ENCODE measurements at places on chromosomes 4 and X. TPM values are rescaled to one million over a fixed set of nuclear protein-coding genes. Genes with fewer than 3 reads are reported as not detected.

GRCh38 chrX:7545564-7545963, 297.4 kb upstream of the VCX start:
- no peak for DNase-seq

PPARGC1A gene
- polyA plus RNA-seq: 0.09 TPM

DNA sequence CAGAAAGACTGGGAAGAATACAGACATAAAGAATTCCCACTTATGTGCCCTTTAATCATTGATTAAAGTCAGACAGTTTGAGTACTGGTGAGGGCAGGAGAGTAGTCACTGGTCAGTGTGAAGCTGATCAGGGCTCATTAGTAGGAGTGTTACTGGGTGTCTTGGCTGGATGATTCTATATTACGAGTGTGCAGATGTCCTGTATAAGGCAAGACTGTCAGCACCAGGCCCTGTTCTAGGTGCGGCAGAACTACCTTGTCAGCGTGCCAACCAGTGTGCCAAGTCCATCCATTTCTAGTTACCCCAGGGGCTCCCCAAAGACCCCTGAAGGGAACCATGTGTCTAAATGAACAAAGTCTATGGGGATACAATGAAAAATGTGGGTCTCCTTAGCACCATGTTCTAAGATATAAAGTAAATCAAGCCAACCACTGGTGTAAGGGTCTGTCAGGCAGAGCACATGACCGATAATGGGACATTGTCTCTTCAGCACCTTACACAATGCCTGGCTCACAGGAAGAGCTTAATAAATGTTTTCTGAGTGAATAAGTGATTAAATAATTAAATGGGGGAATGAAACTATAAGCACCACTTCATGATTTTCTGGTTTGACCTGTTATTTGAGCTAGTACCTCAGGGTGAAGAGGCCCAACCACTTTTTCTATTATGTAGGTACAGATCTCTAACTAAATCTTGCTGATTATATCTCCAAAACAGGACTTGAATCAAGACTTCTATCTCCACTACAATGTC, 205.0 kb downstream of the CAMK2D start:
- no peak for DNase-seq

DNA sequence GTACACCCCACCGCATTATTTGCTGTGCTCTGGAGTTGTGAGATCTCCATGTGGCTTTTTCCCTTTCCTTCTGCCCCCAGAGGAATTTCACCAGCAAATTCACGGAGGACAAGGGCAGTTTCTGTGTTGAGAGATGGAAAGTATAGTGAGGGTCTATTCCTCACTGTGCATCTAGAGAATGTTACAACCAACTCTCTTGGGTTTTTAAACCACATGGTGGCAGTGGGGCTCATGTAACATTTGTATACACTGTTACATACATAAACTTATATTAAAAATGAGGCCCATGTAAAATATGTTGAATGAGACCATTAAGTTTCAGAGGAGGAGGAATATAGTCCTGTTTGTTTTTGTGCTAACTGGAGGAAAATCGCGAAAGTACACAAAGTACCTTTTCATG, 909 bp upstream of the PRKG2 start:
- DNase-seq: no peak

GRCh38 chr4:183362916-183363542, 40.8 kb upstream of the CLDN24 start:
- DNase-seq: no peak

- no peak for DNase-seq
Observed at GRCh38 chrX:39679497-39680157, 418.1 kb downstream of the BCOR start.

DNA sequence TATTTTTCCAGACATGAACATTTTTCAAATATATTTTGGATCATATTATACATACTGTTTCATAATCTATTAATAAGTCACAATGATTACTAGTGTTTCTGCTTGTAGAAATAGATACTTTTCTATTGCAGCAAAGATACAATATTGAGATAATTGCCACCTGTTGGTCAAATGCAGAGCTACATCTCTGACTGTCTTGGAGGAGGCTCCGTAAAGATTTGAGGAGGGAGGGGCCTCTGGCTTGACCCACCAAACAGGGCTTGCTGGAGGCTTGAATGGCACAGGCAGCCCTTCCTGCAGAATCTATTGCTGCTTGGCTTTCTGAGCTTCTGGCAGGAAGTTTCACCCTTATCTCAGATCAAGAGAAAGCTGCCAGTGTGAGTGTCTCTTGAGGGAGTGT, 99.3 kb upstream of the ARMCX2 start:
- DNase-seq: no peak

COL4A6 gene
- 0.09 TPM for polyA plus RNA-seq

DNA sequence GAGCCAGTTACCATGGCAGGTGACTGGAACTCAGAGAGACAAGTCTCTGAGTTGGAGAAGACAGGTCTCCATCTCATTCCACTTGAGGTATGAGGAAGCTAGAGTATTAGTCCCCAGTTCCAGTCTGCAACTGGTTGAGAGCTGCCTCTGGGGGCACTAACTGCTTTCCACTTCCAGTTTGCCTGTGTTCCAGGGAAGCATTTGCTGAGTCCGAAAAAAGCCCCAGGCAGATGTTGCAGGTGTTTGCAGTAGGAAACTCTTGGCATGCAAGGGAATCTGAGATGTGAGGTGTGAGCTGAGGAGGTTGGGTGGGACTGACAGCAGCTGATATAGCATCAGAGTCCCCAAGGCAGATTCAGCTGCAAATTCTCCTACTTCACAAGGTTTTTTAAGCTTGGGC, 272.2 kb upstream of the CASK start:
- DNase-seq: no peak

- no peak for DNase-seq
Observed at GRCh38 chr4:160141206-160141605, 1038.3 kb downstream of the RAPGEF2 start.

DNA sequence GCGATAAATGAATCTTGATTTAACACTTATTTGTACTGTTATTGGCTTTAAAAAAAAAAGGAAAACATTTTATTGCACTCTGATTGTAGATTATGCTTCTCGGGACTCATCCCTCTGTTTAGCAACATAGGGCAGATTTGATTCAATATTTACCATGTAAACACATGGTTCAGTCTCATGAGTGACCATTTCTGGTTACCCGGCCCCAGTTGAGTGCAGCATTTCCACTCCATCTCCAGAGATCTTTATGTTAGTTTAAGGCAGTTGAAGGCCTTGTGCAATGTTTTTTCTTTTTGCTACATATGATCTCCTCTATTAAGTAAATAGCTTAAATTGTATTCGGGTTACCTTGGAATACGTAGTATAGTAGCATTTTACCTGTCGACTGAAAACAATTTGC, 143.3 kb upstream of the RPS6KA3 start:
- DNase-seq: no peak

TCEAL5 gene
- polyA plus RNA-seq: not detected

GRCh38 chrX:49282647-49283011, 13.0 kb downstream of the PPP1R3F start:
- no peak for DNase-seq

- DNase-seq: no peak
Observed at GRCh38 chrX:153776611-153777045, 4.2 kb upstream of the SRPK3 start.

GRCh38 chrX:106932960-106933537, 12.8 kb downstream of the CLDN2 start:
- no peak for DNase-seq

- DNase-seq: no peak
Observed at GRCh38 chr4:97016186-97016907, 1126.9 kb downstream of the STPG2 start.

DNA sequence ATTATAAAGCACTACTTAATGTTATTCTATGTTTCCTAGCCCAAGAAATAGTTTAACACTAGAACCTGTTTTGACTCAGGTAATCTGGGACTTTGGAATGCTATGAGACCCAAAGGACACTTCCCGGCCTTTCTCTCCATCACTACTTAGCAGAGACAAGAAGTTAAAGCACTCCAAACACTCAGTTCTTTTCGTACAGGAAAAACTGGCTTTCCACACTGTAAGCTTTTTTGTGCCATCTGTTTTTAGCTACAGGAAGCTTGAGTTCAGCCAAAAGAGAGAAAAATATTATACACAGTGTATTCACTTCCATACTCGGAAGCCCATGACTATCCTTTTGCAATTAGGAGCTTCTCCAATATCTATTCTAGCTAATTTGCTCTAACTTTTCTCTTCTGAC, 7.9 kb upstream of the FGF13 start:
- no peak for DNase-seq

UGT2B17 gene
- not detected for polyA plus RNA-seq

FOXR2 gene
- not detected for polyA plus RNA-seq

GRCh38 chr4:113701169-113701568, 60.4 kb downstream of the CAMK2D start:
- DNase-seq: no peak

DNA sequence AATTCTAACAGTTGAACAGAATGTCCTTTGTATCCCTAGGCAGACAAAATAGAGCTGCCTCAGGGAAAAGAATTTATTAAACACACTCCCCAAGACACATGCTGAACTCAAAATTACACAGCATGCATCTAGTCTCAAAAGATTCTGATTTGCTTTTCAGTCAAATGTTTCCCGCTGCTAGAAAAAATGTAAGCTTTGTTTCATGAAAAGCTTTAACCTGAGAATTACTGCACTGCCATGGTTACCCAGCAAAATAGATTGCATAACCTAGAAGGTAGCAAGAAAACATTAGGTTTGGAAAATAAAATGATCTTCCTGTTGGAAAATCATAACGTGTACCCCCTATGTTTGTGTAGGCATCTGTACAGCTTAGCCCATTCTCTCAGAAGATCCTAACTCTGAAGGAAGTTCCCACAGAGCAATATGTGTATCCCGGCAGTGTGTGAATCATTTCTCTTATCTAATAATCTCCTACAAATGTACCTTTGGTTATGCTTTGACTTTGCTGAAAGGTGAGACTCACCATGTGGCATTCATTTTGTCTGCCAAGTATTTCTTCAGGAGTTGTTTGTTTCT, 646.9 kb downstream of the STPG2 start:
- no peak for DNase-seq

DNA sequence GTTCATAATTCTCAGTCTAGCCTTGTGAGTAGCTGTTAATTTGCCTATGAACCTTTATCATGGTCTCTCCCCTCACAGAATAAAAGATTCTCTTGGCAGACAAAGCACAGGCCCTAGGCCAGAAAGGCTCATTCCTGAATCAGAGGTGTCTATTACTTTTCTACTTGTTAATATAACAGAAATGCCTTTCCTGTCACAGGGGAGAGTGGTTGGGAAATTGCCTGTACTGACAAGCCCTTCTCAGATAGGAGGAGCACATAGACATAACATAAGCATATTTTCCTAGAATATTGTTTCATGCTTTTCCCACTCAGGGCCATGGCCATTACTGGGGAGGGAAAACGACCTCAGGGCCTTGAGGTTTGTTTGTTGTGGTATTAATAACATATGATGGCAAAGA, 308.3 kb downstream of the BMPR1B start:
- DNase-seq: no peak

Data from BJ (cell line).